ENCODE measurements at places on chromosomes 4 and X.
A peak's percentile ranks its signal among the peaks of the same experiment; 100 is the strongest.

DNA sequence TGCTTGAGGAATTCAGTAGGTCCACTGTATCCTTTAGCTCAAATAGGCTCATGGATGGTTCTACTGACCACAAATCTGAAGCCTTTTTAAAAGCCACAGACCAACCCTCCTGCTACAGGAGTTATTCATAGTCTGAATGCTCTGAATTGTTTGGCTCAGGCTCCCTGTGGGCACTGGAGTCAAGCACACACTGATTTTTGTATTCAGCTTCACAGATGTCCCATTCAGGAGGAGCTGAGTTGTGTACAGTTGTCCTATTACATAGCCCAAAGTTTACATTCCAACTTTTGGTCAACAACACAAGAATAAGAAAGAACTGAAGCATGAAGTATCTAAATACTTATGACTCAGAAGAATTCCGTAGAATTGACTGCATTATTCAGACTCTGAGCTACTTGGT is 243.9 kb downstream of the UNC5C start:
- DNase-seq: no peak

DNA sequence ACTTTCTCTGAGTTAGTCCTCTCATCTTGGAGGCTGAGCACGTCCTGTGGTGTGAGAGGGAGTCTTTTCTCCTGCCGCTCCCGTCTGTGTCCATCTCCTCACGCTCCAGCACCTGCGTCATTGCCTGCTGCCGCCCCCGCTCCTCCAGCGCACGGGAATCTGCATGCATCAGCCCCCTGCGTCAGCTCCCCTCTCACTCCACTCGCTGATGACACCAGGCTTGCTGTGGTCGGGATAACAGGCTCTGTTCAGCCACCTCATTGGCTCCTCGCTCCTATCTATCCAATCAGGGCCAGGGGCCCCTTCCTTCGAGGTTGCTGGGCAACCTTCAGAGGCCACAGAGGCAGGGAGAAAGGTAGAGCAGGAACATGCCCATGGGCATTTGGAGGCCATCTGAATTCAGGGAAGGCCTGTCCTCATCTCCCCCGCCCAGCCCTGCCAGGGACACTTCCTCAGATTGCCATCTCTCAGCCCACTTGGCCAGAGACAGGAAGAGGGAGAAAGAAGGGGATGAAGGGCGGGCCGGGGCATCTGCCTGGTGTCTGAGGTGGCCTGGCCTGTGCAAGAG is 9.3 kb downstream of the ZNF185 start:
- no peak for DNase-seq

- peak; percentile 93 for DNase-seq
Observed at GRCh38 chr4:153249199-153250041, 45.2 kb downstream of the TRIM2 start.

GRCh38 chr4:143539670-143540023 is 26.1 kb downstream of the SMARCA5 start:
- DNase-seq: no peak

DNA sequence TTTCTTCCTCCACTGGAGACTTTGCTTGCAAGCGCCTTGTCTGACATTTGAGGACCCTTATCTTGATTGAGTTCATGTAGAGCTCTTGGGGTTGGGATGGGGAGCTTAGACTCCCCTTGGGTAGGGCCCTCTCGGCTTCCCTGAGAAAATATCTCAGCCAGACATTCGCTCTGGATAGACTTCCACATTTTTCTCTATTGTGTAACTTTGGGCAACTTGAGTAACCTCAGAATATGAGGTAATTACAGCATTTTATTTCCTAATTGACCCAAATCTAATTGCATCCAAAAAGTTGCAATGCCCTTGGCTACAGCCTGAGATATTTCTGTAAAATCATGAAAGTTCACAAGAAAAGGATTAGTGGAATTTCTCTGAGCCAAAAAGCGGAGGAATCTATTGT is 102.8 kb upstream of the MXRA5 start:
- DNase-seq: no peak

- DNase-seq: no peak
Observed at GRCh38 chr4:1047106-1047975, 35.9 kb downstream of the FGFRL1 start.

DNA sequence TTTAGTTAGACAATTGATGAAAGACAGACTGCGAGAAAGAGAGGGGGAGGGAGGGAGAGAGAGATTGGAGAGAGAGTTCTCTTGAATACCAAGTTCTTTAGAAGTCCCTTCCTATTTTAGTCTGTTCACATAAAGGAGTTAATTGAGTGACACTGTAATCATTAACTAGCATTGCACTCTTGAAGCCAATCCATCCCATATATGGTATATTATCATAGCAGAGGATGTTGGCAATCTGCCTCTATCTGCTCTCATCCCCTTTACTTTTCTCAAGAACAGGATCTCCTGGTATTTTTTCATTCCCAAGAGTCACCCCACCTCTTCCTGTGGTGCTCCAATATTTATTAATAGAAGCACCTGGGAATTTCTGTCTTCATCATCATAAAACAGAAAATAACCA is 959.6 kb upstream of the NDST4 start:
- DNase-seq: no peak

GRCh38 chr4:61407642-61408618 is 207.8 kb downstream of the ADGRL3 start:
- DNase-seq: no peak
